ENCODE measurements at places on chromosomes 3 and 15.
A peak's percentile ranks its signal among the peaks of the same experiment; 100 is the strongest.

- H3K36me3 ChIP-seq: no peaks in the 10 kb centered on the region
- no peaks in the 10 kb centered on the region for H3K27me3 ChIP-seq
- H3K27ac ChIP-seq: no peak overlapping the region
- no peaks in the 10 kb centered on the region for H3K4me1 ChIP-seq
Observed at GRCh38 chr15:48904758-48905157, 26.8 kb downstream of the EID1 start.

DNA sequence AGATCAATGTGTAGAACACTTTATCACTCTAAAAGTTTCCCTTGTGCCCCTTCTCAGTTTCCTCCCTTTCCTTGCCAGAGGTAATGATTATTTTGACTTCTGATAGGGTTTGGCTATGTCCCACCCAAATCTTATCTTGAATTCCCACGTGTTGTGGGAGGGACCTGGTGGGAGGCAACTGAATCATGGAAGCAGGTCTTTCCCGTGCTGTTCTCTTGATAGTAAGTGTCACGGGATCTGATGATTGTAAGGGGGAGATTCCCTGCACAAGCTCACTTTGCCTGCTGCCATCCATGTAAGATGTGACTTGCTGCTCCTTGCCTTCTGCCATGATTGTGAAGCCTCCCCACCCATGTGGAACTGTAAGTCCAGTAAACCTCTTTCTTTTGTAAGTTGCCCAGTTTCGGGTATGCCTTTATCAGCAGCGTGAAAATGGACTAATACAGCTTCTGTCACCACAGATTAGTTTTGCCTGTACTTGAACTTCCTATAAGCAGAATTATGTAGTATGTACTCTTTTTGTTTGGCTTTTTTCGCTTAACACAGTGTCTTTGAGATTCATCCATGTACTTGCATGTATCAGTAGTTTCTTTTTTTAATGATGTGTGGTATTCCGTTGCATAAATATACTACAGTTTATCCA, 7.2 kb downstream of the FEM1B start:
- H3K36me3 ChIP-seq: peaks cover 15% of the 10 kb centered on the region
- H3K27ac ChIP-seq: no peak overlapping the region
- H3K27me3 ChIP-seq: no peaks in the 10 kb centered on the region
- no peak overlapping the region for H3K4me3 ChIP-seq

- peaks cover 3% of the 10 kb centered on the region for H3K4me1 ChIP-seq
- no peak for DNase-seq
- H3K4me3 ChIP-seq: peak overlapping the region; percentile 96
- peak overlapping the region; percentile 99 for H3K27ac ChIP-seq
- H3K36me3 ChIP-seq: no peaks in the 10 kb centered on the region
Observed at GRCh38 chr15:78875107-78875914, 2.6 kb downstream of the MORF4L1 start.

GRCh38 chr15:28987337-28987736, 101.6 kb downstream of the APBA2 start:
- no peak overlapping the region for H3K4me3 ChIP-seq
- H3K36me3 ChIP-seq: no peaks in the 10 kb centered on the region
- no peak overlapping the region for H3K27ac ChIP-seq
- no peak for DNase-seq

GRCh38 chr3:4036046-4036445, 236.8 kb downstream of the LRRN1 start:
- no peaks in the 10 kb centered on the region for H3K27me3 ChIP-seq
- no peaks in the 10 kb centered on the region for H3K4me1 ChIP-seq
- DNase-seq: no peak
- no peak overlapping the region for H3K27ac ChIP-seq
- H3K36me3 ChIP-seq: no peaks in the 10 kb centered on the region

DNA sequence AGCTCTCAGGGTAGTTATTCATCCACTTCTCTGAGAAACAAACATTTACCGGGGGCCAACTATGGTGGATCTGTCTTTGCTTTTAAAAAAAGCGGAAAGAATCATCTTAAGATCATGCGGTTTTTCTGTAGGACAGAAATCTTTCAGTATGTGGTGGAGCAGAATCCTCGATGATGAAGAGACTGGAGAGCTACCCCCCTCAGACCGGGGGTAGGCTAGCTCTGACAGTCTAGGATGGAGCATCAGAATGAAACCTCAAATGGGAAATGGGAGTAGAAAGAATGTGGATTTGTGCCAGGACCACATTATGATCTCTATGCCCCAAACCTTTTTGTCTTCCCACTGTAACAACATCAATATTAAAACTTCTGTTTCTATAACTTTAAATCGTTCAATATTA, 30.3 kb downstream of the TPRG1 start:
- H3K27me3 ChIP-seq: no peaks in the 10 kb centered on the region
- DNase-seq: no peak
- H3K27ac ChIP-seq: no peak overlapping the region
- H3K36me3 ChIP-seq: no peaks in the 10 kb centered on the region
- no peaks in the 10 kb centered on the region for H3K4me1 ChIP-seq

DNA sequence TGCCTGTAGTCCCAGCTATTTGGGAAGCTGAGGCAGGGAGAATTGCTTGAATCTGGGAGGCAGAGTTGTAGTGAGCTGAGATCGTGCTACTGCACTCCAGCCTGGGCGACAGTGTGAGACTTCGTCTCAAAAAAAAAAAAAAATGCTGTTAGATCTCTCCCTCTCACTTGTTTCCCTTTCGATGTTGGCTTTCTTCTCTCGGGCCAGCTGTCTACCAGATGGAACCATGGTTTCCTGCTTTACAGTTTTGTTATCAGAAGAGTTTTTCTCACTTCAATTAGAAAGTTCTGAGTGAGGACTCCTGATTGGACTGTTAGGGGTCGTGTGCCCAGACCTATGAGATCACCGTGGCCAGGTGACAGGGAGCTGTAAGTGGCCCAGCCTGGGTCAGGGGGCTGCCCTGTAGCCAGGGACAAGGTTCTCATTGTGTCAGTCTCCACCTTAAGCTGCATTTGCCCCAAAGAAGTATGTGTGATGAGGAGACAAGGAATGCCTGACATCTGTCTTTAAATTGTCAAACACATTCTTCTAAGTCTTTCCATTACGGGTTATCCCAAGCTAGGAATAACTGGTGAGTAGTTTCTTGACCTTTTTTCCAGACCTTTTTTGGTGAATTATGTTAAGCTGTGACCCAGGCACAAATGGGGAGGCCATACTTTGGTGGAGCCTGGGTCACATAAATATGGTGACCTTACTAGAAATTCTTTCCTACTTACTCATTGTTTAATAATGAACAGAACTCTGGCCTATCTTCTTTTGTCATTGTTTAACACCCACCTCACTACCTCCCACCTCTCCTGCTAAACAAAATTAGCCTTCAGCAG, 25.2 kb downstream of the SNAPC5 start:
- H3K27ac ChIP-seq: no peak overlapping the region
- no peaks in the 10 kb centered on the region for H3K27me3 ChIP-seq
- H3K4me1 ChIP-seq: no peaks in the 10 kb centered on the region
- no peaks in the 10 kb centered on the region for H3K36me3 ChIP-seq
- no peak overlapping the region for H3K4me3 ChIP-seq
- no peak for DNase-seq

GRCh38 chr3:127034990-127035652, 52.2 kb downstream of the PLXNA1 start:
- H3K27ac ChIP-seq: peak overlapping the region; percentile 31
- H3K27me3 ChIP-seq: no peaks in the 10 kb centered on the region
- peak; percentile 53 for DNase-seq
- H3K4me1 ChIP-seq: no peaks in the 10 kb centered on the region
- peaks cover 46% of the 10 kb centered on the region for H3K36me3 ChIP-seq
- no peak overlapping the region for H3K4me3 ChIP-seq

- H3K27ac ChIP-seq: peak overlapping the region; percentile 84
- peak overlapping the region; percentile 74 for H3K4me3 ChIP-seq
- peaks cover 7% of the 10 kb centered on the region for H3K4me1 ChIP-seq
- no peaks in the 10 kb centered on the region for H3K36me3 ChIP-seq
Observed at GRCh38 chr3:156825795-156826143, 384 bp upstream of the LEKR1 start.

- H3K4me3 ChIP-seq: no peak overlapping the region
- no peak for DNase-seq
- no peak overlapping the region for H3K27ac ChIP-seq
- no peaks in the 10 kb centered on the region for H3K36me3 ChIP-seq
- no peaks in the 10 kb centered on the region for H3K27me3 ChIP-seq
Observed at GRCh38 chr3:160879859-160880258, 123.8 kb downstream of the PPM1L start.

GRCh38 chr15:75211436-75212199, 9.9 kb downstream of the C15orf39 start:
- DNase-seq: no peak
- H3K27me3 ChIP-seq: no peaks in the 10 kb centered on the region
- H3K36me3 ChIP-seq: peaks cover 86% of the 10 kb centered on the region
- peaks cover 21% of the 10 kb centered on the region for H3K4me1 ChIP-seq
- H3K4me3 ChIP-seq: no peak overlapping the region
- no peak overlapping the region for H3K27ac ChIP-seq

DNA sequence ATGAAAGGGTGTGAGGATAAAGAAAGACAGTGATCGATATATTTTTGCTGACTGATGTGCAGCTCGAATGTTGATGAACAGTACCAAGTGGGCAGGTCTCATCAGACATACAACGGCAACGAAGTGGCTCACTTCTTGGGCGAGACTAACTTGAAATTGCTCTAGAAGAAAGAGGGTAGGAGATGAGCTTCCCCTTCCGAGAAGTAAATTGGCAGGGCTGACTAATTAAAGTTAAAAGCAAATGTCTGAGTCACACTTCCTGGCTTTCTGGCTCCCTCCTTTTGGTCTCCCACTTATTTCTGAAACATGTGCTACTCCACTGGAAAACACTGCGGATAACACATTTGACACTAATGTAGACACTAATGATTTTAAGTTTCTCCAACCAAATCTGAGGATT, 228.3 kb downstream of the ABHD5 start:
- H3K27ac ChIP-seq: no peak overlapping the region
- no peaks in the 10 kb centered on the region for H3K36me3 ChIP-seq
- no peak overlapping the region for H3K4me3 ChIP-seq
- H3K4me1 ChIP-seq: no peaks in the 10 kb centered on the region

GRCh38 chr3:9067352-9067975, 104.2 kb upstream of the RAD18 start:
- no peak overlapping the region for H3K4me3 ChIP-seq
- no peaks in the 10 kb centered on the region for H3K36me3 ChIP-seq
- H3K4me1 ChIP-seq: no peaks in the 10 kb centered on the region
- peak; percentile 39 for DNase-seq
- H3K27me3 ChIP-seq: peaks cover 13% of the 10 kb centered on the region

DNA sequence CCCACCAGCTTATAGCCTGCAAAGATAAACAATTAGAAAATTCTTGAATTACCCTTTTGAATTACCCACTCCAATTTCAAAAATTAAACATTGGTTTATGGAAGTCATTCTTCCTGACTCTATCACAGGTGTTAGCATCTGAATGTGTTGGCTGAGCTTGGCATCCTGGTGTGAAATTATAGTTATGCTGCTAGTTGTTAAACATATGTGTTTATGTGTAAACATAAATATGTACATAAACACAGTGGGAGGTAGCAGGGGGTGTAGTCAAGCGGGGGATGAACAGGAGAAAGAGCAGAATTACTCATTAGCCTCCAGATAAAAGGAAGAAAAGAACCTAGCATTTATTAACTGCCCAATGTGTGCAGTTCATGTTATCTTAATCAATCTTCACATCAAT, 530.2 kb downstream of the MCTP2 start:
- DNase-seq: no peak
- H3K27me3 ChIP-seq: no peaks in the 10 kb centered on the region
- H3K4me3 ChIP-seq: no peak overlapping the region

GRCh38 chr3:54999811-55000210, 72.0 kb upstream of the LRTM1 start:
- no peaks in the 10 kb centered on the region for H3K36me3 ChIP-seq
- H3K4me3 ChIP-seq: no peak overlapping the region
- no peak for DNase-seq
- peaks cover 9% of the 10 kb centered on the region for H3K4me1 ChIP-seq

- H3K27ac ChIP-seq: no peak overlapping the region
- H3K4me1 ChIP-seq: no peaks in the 10 kb centered on the region
- DNase-seq: no peak
- H3K27me3 ChIP-seq: no peaks in the 10 kb centered on the region
Observed at GRCh38 chr3:76943058-76943457, 96.8 kb upstream of the ROBO2 start.

DNA sequence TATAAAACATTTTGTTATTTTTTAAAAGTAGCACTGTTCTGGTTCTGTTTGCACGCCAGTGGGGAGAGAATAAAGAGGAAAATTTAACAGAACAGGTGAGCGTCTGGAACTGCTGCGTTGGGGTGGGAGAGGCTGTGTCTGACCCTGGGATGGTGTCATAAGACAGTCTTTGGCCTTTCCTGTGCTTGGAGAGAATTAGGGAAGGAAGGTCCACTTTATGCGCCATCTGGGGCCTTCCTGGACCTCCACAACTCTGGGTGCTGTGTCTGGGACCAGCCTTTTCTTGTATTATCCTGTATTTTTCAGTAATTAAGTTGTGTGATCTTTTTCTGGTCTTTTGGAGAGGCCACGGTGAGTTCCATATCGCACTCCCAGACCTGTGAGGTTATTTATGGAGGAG, 3.3 kb downstream of the FAM43A start:
- no peak overlapping the region for H3K27ac ChIP-seq
- no peak overlapping the region for H3K4me3 ChIP-seq
- H3K27me3 ChIP-seq: no peaks in the 10 kb centered on the region

GRCh38 chr3:16126634-16127033, 47.8 kb upstream of the GALNT15 start:
- no peaks in the 10 kb centered on the region for H3K4me1 ChIP-seq
- H3K27me3 ChIP-seq: no peaks in the 10 kb centered on the region
- no peaks in the 10 kb centered on the region for H3K36me3 ChIP-seq
- H3K4me3 ChIP-seq: no peak overlapping the region
- H3K27ac ChIP-seq: no peak overlapping the region
